Cortex of kidney (tissue), 1 donor: ENCODE measurements at places on chromosomes 12 and 14.

- DNase-seq, result no peak
Measured at GRCh38 chr12:76417116-76417515, 68.9 kb upstream of the BBS10 start.

DNA sequence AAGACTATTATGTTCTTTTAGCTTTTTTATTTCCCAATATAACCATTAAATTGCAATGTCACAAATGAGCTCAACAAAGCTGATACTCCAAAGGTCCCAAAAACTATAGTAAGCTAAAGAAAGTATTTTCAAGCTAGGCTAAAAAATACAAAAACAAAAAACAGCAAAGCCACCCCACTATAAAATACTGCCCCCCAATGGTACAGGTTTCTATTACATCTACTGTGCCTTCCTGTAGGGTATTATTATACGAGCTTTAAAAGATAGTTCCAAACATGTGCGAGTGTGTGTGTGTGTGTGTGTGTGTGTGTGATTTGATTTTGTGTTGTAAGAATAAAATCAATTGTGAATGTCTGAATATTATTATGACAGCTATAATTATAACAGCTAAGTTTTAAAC, 1.1 kb downstream of the IFNG start:
- no peak for DNase-seq

DNA sequence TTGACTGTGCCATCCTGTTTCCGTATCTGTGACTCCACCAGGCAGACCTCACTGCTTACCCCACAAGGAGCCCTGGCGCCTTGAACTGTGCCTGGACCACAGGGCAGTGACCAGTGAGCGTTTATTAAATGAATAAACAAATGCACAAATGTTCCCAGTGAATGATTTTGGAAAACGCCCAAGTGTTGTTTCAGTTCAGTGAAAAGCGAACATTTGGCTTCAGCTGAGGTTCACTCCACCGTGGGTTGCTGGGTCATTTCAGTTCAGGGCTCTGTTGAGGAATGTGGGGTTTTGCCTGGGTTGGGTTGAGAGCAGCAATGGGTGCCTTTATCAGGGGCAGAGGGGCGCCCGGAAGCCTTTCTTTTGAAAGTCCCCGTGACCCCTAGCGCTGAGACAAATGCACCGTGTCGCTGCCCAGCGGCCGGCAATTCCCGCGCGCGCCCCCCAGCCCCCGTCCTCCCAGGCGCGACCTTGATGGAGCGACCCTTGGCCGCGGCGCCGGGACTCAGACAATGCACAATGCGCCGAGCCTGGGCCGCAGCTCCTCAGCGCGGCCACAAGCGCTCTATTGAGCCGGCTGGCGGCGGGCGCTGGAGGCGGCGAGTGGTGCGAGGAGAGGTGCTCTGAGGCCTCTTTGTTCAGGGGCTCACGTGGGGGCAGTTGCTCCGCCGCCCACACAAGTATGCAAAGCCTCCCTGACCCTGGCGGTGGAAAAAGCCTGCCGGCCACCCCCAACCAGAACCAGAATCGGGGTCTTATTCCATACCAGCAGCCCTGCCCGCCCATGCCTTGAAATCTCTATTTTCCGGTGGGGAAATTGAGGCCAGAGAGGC, 40.5 kb upstream of the CLMN start:
- no peak for DNase-seq

- no peak for DNase-seq
Measured at GRCh38 chr14:33393231-33393894, 454.7 kb downstream of the NPAS3 start.

- no peak for DNase-seq
Measured at GRCh38 chr12:99957866-99958466, 26.8 kb downstream of the ANKS1B start.

- DNase-seq, result no peak
Measured at GRCh38 chr14:34324363-34324795, 137.7 kb downstream of the SPTSSA start.

- DNase-seq, result no peak
Measured at GRCh38 chr12:97267166-97267565, 195.4 kb upstream of the RMST start.

GRCh38 chr12:123104809-123105208, 46.1 kb downstream of the PITPNM2 start:
- no peak for DNase-seq

DNA sequence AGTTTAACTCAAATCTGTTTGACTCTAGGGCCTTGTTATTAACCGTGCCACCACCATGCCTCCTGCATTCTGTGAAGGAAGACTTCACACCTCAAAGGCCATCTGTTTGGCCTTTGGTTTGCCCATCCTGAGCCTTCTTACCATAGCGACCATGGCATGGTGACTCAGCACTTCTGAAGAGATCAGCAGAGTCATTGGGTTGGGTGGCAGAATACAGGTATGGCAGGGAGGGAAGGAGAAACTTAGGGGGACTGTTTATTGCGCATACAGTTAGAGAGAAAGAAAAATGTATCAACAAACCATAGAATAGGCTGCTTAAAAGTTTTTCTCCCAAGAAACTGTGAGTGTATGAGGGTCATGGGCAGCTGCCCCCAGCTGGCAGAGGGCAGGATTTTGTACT, 49.2 kb downstream of the DAD1 start:
- no peak for DNase-seq

GRCh38 chr12:75489187-75489586, 8.6 kb downstream of the GLIPR1 start:
- no peak for DNase-seq

DNA sequence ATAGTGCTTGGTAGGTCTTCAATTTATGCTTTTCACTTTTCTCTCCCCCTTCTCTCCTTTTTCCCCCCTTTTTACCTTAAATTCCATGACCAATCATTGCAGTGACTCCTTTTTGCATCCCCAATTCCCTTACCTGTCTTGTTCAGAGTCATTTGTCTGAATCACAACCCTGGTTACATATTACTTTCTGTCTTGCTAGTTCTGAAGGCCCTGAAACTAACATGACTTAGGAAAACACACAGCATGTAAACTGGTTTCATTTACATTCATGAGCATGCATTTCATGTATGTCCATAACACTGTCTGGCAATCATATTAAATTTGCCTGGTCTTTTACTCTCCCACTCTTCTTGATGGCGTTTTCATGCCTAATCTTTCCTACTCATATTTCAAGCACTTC, 20.3 kb upstream of the FOXG1 start:
- DNase-seq, result no peak

DNA sequence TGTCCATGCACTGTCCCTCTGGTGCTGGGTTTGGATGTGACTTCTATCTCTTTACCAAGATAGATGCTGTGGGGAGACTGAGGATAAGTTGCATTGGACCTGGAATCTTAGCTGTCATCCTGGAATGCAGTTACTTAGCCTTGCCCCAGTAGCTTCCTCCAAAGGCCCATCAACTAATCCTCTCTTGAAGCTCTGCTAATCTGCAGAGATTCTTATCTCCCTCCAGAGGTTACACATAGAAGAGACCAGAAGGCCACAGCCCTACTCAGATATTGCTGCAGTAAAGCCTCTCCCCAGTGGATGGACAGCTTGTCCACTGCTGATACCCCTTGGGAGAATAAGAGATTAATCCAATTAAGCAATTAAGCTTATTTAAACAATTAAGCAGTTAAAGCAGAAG, 867.2 kb downstream of the BCL11B start:
- no peak for DNase-seq

- no peak for DNase-seq
Measured at GRCh38 chr14:35257809-35258208, 34.4 kb upstream of the PSMA6 start.

- no peak for DNase-seq
Measured at GRCh38 chr14:73741386-73741875, 27.2 kb upstream of the PNMA1 start.

DNA sequence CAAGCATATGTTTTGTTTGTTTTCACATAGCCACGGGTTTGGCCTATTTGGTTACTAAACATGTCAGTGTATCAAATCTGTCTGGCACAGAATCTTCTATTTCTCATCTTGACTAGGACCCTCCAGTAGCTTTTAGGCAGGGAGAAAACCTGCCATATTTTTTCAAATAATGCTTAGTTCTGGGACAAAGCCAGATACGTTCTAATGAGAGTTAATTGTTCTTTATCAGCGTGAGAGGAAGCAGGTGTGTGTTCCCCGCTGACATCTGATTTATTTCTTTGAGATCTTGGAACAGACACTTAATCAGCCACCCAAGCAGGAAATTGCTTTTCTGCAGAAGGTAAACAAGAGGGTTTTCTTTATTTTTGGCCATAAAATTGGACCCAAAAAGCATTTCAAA, 54.8 kb downstream of the GOLGA5 start:
- DNase-seq, result no peak

GRCh38 chr12:21991526-21991925, 50.3 kb upstream of the ABCC9 start:
- DNase-seq, result no peak

DNA sequence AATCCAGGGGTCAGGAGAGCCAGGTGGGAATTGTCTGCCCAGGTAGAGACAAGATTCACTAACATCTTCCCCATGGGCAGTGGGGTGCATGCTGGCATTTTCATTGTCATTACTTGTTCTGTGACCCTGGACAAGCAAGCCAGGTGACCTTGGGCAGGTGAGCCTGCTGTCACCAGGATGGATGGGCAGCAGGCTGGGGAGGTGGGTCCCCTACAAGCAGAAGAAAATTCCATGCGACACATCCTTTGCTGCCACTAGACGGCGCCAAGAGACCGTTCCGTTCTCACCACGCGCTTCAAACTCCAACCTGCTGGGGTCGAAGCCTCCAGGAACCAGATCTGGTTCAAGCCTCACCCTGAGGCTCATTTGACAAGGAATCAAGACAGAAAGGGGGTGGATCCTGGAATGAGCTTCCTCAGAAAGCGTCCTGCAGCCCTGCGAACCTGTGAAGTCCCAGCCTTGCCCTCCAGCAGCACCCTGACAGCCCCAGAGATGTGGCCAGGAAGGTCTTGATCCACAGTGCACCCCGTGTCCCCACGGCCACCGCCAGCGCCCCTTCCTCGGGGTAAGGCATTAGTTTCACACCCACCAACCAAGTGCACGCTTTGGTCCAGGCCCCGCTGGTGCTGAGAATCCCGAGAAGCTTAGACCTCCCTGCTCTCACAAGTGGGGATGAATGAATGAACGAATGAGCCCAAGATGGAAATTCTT, 3.2 kb upstream of the DYNC1H1 start:
- no peak for DNase-seq

GRCh38 chr14:76194327-76194726, 42.6 kb downstream of the GPATCH2L start:
- DNase-seq, result no peak

DNA sequence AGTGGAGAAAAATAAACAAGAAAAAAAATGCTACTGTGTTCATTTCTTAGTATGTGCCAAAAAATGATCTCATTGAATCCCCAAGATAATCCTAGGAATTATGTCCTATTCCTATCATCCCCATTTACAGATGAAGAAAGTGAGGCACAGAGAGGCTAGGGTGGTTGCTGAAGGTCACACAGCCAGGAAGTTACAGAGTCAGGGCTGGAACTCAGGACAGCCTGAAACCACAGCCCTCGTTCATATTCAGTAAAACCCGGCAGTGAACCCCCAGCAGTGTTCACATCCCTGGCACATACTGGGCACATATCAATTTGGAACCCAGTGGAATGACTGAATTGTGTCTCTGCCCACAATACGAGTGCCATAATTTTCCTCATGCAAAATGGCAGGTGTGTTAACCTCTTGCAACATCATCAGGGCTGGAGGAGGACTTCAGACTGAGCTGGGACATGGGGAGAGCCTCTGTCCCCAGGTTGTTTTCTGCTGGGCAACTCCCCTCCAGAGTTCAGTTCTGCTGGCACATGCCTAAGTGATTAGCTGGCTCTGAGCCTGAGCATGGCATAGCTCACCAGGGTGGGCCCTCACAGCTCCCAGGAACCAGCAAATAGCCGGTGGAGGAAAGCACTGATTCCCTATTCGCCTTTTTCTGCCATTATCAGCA, 2.0 kb upstream of the PPP1CC start:
- DNase-seq, result no peak

- no peak for DNase-seq
Measured at GRCh38 chr12:126708492-126708896, 1558.5 kb upstream of the TMEM132C start.

DNA sequence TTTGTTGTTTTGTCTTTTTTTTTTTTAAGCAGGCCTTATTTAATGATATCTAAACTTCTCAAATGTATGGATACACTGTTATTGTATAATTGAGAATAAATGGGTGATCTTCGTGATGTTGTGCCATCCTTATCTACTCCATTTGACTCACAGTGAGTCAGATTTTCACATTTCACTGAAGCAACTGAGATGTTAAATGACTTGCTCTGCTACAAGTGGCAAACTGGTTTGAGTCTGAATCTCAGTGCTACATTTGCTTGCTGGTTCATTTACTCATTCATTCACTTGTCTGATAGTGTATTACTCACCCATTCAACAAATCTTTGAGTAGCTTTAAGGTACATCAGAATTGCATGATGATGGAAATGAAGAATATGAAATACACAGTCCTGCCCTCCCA, 2.6 kb downstream of the KIAA0586 start:
- no peak for DNase-seq

DNA sequence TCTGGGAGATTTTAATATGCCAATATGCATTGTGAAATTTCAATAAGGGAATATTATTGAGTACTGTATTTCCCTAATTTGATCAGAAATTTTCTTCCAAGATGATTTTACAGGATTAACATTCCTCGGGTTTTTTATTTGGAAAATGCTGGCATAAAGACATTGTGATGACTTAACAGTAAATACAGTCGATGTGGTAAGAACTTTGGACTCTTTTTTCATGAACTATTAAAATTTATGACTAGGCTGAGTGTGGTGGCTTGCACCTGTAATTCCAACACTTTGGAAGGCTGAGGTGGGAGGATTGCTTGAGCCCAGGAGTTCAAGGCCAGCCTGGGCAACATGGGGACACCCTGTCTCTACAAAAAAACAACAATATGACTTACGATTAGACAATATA, 197.1 kb upstream of the RASSF8 start:
- no peak for DNase-seq

- no peak for DNase-seq
Measured at GRCh38 chr14:69536971-69537370, 37.7 kb downstream of the CCDC177 start.

DNA sequence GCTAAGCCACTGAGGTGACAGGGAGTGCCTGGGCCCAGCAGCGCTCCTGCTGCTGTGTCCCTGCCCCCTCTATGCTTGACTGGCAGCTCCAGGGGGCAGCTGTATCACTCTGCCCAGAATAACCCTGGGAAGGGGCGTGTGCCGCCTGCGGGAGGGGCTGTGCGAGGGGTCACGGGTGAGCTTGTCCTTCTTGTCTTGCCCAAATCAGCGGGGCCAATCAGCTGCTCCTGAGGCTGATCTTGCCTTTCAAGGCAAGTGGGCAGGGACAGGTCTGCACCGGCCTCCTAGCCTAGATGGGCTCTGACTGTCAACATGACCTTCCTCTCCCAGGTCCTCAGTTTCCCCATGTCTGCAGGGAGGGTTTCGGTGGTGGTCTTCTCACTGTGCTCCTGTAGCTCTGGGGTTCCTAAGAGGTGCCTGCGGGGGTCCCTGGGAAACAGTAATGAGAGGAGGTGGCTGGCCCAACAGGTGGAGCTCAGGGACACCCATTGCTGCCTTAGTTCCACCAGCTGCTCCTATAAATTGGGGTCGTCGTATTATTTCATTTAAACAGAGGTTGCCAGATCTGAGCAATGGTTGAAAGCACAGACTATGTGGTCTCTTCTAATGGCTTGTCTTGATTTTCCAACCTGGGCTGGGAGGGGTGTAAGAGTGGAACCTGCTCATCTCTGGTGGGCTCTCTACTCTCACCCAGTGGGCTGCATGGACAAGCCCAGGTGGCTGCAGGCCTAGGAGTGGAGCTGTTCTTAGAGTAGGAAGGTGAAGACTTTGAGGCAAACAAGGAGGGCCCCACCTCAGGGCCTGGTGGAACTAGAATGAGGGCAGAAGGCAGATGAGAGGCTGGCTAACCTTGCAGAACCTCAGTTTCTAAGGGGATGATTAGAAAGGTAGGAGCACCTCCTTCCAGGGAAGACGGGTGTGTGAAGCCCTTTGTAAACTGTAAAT, 11.7 kb downstream of the RTL1 start:
- no peak for DNase-seq
